Stimulated activated CD4-positive, alpha-beta T cell treated with anti-CD3 and anti-CD28 coated beads, Interleukin-15, amount 100 ng/mL, for 1 hour (primary cell): ENCODE measurements at places on chromosomes 1 and 21.

GRCh38 chr1:93021539-93022134 is 57.4 kb upstream of the MTF2 start:
- no peak for DNase-seq

DNA sequence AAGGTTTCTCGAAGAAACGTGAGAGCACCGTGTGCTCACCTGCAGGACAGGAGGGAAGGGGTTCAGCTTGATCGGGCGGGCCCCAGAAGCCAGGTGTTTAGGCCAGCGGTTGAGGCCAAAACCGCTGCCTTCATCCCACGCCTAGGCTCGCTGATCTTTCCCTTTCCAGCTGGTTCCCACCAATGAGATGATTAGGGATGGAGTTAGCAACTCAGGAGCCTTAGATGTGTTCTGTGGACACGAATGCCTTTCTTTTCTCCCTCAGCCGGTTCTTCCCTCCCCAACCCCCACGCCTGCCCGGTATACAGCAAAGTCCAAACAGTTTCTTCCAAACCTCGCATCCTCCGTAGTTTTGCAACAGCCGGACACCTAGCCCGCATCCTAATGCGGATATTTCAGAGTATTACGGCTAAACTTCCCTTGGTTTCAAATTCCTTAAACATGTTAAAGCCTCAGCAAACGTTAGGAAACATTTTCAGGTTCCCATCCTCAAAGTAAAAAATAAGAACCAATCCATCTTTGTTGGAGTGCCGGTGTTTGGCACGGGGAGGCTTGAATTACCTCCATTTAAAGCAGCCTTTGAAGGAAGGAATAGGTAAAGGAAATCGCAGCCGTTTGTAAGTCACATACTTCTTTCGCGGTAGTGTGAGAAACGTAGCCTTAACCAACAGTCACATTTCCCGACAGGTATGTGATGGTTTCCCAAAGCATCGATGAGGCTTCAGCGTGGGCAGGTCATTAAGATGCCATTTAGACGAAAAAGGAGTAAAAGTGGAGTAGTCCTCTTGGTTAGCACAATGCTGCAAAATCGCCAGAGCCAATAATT is 1.1 kb downstream of the LRRC8C start:
- DNase-seq: no peak

DNA sequence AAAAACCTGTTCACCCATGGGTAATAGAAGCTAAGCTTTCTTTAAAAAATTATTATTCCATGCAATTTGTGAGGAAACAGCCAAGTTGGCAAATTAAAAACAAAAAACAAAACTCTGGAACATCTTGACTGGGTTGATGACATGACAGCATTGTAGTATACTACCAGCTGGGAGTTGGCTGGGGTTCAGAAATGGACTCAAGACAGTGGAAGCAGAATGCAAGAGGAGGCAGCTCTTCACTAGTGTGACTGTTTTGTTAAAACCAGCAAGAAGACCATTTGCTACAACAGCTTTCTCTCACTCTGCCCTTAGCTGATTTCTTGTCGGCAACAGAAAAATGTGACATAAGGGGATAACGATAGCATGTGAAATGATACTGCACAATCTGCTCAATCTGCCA is 1298.9 kb upstream of the ADGRL4 start:
- DNase-seq: no peak

GRCh38 chr1:187471555-187471954 is 642.8 kb downstream of the PLA2G4A start:
- DNase-seq: no peak

- DNase-seq: no peak
Measured at GRCh38 chr21:38490411-38491020, 7.8 kb downstream of the ERG start.

- DNase-seq: no peak
Measured at GRCh38 chr1:245805532-245805931, 650.7 kb downstream of the KIF26B start.
